ENCODE measurements at places on chromosomes 7 and 10.

- DNase-seq, result no peak
Measured at GRCh38 chr7:150755473-150756099, 18.4 kb downstream of the GIMAP5 start.

DNA sequence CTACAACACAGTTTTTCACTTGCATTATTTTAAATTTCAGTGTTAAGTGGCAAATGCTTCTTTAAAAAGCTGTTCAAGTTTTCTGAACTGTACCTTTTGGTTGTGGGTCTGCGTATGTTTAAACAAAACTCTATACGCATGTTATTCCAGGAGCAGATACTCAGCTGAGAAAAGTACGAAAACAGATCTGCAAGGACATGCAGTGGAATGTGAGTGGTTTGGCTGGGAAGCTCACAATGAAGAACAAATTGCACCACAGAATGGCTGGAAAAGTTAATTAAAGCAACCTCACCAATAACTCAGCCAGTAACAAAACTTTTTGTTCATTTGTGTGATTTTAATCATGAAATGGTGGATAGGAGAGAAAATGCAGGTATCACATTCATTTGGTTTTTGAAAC is 17.6 kb downstream of the GLI3 start:
- DNase-seq, result no peak

DNA sequence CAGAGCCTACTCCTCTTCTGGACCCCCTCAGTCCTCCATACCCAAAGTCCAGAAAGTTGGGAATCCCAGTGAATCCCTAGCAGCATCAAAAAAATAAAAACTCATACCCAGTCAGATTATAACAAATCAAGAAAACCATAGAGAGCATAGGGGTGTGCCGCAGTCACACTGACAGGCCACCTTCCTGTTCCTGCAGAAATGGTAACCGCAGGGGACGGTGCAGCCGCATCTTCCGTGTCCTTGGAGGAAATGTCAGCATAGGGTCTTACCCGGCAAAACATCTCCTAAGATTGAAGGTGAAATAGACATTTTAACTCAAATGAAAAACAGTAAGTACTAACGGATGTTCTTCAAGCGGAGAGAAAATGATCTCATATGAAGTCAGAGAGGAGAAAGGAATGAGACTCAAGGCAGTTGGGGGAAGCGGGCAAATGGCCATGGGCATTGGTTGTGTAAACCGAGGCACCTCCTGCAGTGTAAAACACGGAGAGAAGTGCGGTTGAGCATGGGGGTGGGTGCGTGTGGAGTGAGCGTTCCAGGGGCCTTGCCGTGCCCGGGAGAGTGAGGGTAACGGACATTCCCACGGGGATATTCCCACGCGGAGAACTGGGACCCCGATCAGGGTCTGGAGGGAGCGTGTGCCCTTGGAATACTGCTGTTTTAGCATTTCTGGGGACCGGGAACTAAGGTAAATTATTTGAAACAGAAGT is 110.8 kb downstream of the NKX6-2 start:
- no peak for DNase-seq

GRCh38 chr7:121633186-121633585 is 237.1 kb upstream of the FAM3C start:
- DNase-seq, result no peak

DNA sequence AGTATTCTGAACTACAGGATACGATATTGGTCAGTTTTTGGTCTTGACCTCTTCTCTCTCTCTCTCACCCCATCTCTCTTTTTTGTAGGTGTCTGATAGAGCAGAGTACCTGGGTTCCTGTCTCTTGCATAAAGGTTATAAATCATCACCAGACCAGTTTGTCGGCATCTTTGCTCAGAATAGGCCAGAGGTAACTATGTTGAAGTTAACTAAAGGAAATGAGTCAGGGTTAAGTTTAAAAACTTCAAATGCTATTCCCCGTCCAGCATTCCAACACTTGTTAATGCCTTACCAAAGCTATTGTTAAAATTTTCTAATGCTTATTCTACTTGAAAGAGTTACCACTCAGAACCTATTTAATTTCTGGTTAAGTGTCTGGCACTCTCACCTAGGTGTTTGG is 30.7 kb downstream of the ACSL5 start:
- DNase-seq, result no peak

- DNase-seq, result no peak
Measured at GRCh38 chr10:103849212-103849877, 6.0 kb downstream of the SH3PXD2A start.

DNA sequence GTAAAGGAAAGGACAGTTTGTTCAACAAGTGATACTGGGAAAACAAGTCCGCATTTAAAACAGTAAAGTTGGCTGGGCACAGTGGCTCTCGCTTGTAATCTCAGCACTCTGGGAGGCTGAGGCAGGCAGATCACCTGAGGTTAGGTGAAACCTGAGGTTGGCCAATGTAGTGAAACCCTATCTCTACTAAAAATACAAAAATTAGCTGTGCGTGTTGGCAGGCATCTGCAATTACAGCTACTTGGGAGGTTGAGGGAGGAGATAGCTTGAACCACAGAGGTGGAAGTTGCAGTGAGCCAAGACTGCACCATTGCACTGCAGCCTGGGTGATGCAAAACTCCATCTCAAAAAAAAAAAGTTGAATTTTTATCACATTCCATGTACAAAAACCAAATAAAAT is 35.7 kb downstream of the ZNF92 start:
- DNase-seq, result no peak

DNA sequence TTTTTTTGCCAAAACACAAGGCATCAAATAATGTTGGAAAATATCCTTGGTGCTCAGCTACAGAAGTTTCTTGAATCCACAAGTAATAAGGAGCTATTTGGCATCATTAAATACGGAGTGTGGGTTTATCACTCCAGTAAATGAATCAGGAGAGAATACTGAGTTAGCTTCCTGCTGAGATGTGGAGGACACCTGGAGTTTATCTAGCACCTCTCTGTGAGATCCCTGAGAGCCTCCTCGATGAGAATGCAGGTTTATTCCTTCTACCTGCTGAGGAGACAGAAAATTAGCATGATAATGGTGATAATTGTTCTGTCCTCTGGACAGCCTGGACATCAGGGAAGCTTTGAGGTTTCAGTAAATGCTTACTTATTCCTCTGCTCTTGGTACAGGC is 40.5 kb downstream of the NRG3 start:
- DNase-seq, result no peak

GRCh38 chr7:151992375-151992774 is 33.1 kb upstream of the GALNT11 start:
- DNase-seq, result peak; percentile 41

DNA sequence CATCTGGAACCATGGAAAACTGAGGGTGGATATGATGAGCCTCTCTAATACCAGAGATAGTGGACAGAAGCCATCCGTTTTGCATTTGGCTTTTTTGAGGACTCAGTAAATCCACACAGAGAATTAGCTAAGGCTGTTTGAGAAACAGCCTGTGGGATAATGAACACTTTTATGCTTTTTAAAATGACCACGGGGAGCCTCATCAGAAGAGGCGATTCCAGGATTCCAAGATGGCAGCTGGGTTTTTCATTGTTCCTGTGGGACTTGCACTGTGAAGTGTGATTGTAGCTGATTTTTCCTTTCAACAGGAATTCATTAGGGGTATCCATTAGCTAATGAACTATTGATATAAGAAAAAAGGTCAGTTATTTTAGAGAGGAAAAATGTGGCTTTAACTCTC is 353.2 kb downstream of the AUTS2 start:
- peak; percentile 89 for DNase-seq

- no peak for DNase-seq
Measured at GRCh38 chr10:110495731-110496552, 1.8 kb upstream of the DUSP5 start.

GRCh38 chr7:77667459-77668086 is 28.7 kb upstream of the RSBN1L start:
- no peak for DNase-seq

All from NCI-H1930 (cell line).